Activated T-cell treated with anti-CD3 and anti-CD28 coated beads, Interleukin-2, amount 50 U/mL, for 72 hours (primary cell): ENCODE measurements at places on chromosomes 12 and 14. TPM values are rescaled to one million over a fixed set of nuclear protein-coding genes. Genes with fewer than 3 reads are reported as not detected.
A peak's percentile ranks its signal among the peaks of the same experiment; 100 is the strongest.

DNA sequence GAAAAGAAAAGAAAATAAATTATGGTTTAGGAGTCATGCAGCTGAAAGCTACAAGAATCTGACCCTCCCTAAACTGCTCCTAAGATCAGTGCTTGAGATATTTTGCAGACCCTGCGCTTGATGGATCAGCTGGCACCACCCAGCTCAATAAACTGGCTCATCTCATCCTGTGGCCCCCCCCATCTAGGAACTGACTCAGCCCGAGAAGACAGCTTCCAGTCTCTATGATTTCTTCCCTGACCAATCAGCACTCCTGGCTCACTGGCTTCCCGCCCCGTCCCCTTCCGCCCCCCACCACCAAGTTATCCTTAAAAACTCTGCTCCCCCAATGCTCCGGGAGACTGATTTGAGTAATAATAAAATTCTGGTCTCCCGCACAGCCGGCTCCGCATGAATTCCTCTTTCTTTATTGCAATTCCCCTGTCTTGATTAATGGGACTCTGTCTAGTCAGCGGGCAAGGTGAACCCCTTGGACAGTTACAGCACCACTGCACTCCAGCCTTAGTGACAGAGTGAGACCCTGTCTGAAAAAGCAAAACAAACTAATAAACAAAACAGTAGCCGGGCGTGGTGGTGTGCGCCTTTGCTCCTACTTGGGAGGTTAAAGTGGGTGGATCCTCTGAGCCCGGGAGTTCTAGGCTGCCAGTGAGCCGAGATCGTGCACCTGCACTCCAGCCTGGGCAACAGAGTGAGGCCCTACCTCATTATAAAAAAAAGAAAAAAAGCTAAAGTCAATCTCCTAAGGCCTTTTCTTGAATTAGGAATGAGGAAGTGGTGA, 24.5 kb upstream of the SPTLC2 start:
- no peak for DNase-seq

DNA sequence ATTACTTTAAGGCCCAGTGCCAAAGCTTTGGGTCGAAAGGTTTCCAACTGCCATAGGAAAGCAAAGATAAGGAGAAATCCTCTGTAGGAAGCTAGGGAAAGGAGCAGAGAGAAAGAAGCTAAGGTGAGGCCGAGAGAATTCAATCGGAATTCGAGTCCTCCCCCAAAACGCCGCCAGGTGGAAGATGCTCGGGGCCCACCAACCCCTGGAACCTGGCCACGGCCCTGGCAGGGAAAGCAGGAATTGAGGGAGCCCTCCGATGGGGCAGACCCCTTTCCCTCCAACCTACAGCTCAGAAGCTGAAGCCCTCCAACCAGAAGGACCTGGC, 498 bp downstream of the GMFB start:
- DNase-seq: no peak

DNA sequence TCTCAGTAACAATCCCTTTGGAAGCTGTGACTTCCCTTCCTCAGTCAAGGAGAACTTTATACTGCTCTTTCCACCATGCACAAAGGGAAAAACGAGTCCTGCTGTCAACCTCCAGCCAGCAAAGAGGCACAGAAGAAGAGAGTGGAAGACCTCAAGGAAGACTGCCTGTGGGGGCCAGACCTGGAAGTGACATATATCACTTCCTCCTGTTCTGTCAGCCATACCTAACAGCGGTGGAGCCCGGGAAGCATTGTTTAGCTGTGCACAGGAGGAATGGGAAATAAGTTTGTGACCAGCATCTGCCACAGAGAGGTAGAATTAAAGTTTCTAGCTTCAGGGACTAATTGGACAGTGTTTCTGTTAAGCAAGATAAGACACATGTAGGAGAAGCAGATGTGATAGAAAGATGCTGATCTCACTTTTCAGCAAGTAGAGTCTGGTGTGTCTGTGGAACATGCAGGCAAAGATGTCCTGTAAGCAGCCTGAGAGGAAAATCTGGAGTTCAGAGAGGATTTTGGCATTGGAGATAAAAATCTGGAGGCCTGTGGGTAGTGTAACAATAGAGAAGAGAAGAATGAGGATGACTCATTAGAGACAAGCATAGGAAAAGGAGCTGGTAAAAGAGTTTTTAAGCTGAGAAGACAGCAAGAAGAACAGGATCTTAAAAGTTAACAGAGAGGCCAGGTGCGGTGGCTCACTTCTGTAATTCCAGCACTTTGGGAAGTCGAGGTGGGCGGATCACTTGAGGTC, 141.6 kb upstream of the CPSF6 start:
- DNase-seq: no peak

DNA sequence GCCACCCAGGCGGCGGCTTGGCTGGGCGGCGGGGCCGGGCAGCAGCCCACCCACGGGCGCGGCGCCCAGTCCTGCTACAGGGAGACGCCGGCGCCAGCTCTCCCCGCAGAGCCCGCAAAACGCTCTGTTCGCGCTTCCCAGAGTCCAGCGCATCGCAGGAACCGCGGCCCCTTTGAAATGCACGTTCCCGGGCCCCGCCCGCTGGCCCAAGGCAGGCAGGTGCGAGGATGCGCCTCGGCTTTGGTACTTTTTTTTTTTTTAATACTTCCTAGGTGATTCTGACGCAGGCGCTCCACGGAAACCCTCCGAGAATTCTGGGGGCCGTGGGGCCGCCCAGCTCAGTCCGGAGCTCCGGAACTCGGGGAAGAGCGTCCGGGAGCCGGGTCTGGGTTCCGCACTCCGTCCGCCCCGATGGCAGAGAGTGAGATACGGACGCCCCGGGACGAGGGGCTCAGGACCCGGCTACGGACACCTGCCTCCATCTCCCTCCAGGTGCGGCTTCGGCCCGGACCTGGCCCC, 483 bp downstream of the POC1B start:
- peak; percentile 59 for DNase-seq

The TAS2R43 gene
- 0.48 TPM for total RNA-seq

GRCh38 chr14:40197344-40197743, 765.1 kb upstream of the FBXO33 start:
- DNase-seq: no peak
